NCI-H1092 treated with DMSO at 0.1 percent for 48 hours (cell line): ENCODE measurements at places on chromosomes 2 and 18.

GRCh38 chr18:3916082-3916481, 466.1 kb downstream of the TGIF1 start:
- DNase-seq: no peak

DNA sequence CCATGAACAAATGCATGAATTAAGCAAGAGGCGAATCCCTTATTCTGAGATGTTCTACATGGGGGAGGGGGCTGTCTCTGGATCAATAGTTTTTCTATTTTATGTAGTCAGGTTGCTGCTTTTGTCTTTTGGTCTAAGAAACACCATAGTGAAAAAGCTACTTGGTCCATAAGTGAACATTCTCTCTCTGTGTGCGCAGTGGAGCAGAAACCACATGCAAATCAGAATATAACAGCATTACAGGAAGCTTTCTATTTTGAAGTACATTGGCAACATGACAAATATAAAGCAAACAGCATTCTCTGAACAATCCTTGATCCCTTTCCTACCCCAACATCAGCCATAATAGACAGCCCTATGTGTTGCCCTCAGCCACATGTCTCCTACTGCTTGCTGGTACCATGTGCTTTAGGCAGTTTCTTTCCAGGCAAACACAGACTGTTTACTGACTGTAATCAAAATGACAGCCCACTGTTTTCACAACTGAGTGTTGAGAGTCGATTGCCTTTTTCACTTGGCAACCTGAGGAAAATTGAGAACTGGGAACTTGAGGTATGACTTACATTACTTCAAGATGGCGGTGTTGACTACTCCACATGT, 10.6 kb downstream of the SCN3A start:
- DNase-seq: peak; percentile 85

DNA sequence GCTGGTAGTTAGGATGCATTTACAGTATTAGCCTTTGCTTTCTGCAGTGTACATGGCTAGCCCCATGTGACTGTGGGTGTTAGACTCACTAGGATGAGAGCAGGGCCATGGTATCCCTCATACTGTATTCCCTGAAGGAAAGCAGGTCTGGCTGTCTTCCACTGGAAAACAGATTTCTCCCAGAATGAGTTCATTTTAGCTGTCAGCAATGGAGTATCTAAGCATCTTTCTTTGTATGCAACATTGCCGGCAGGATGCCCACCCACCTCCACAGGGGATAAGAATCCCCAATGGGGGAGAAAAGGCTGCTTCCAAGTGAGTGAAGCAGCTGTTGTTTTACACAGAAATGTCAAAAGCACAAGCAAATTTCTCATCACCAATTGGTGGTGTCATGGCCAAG, 142.7 kb upstream of the KLHL14 start:
- no peak for DNase-seq

GRCh38 chr18:78860117-78860516, 119.5 kb upstream of the SALL3 start:
- peak; percentile 56 for DNase-seq

- no peak for DNase-seq
These were observed 60.3 kb downstream of the EHBP1 start for GRCh38 chr2:62765619-62766376.

- no peak for DNase-seq
These were observed 8.4 kb downstream of the ACSL3 start for GRCh38 chr2:222869252-222869560.

DNA sequence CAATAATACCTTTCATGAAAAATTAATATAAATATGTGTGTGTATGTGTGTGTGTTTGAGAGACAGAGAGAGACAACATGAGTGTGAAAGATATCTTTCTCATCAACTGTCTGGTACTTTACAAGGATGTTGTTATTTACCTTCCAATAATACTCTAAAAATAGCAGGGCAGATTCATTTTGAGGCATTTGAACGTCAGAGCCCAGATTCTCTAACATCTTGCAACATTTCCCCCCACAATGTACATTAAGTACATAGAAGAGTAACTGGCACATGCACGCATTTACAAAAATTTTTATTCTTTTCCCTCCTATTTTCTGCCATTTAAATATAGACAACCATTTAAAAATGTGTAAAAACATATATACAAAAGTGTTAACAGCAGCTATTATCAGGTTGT, 100.9 kb downstream of the PID1 start:
- DNase-seq: no peak

GRCh38 chr2:79660557-79660956, 147.7 kb downstream of the CTNNA2 start:
- no peak for DNase-seq

- DNase-seq: no peak
These were observed 121.4 kb downstream of the ASXL3 start for GRCh38 chr18:33699372-33699771.

GRCh38 chr2:56475191-56475590, 291.4 kb downstream of the CCDC85A start:
- DNase-seq: peak; percentile 42

DNA sequence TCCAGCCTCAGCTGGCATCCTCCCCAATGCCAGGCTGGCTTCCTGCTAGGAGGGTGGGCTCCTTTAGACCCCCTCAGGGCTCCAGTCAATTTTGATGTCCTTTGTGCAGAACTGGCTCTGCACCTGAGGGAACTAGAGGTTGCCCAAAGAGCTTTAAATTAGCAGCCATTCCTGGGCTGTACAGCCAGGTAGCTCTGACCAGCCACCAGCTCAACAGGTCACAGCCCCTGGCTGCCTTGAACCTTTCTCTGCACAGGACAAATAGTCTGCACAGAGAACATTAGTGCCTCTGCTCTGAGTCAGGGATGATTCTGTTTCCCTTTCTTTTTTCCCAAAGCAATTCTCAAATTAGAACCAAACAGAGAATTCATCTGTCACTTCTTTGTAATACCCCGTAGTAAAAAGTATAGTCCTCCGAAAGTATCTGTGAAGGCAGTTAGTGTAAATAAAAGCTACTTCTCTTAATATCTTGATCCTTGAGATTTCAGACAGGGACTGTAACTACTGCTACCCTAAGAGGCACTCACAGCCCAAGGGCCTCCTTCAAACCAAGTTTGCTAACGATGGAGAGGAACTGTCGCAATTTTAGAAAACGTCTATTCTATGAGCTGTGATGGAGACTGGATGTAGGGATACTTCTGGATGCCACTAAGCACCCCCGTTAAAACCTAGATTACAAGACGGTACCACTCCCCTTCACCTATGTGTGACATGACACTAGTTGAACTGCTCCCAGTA, 3.0 kb downstream of the TTC32 start:
- no peak for DNase-seq

DNA sequence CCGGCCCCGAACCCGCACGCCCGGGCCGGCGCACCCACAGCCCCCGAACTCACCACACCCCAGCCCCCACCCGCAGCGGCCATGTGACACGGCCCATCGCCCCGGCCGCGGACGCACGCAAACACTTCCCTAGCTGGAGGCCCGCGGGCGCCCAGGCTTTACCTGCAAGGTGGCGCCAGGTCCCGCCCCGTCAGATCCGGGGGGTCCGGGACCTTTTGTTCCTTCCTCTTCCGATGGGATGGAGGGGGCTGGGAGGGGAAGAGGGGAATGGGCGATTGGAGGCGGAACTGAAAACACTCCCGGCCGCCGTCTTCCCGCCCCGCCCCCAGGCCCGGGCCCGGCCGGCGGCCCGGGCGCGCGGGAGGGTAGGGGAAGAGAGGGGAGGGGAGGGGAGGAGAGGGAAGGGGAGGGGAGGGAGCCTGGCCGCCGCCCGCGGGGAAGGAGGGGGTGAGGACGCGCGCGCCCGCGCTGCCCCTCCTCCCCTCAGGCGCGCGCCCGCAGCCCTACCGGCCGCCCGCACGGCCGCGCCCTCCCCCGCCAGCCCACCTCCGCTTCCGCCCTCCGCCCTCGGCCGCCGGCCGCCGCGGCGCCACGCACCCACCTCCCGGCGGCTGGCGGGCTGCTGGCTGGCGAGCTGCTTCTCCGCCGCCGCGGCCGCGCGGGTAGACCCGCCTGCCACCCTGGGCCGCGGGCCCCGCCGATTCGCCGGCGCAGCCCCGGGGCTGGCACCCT, at the start of gene SMAD2:
Gene SMAD2, minus strand, starts transcription at position 461 of the 732 bp plus-strand sequence. CDS start 33,903 bp downstream, outside the sequence.
- peak; percentile 84 for DNase-seq

GRCh38 chr18:45978084-45978483, 11.0 kb upstream of the EPG5 start:
- no peak for DNase-seq

DNA sequence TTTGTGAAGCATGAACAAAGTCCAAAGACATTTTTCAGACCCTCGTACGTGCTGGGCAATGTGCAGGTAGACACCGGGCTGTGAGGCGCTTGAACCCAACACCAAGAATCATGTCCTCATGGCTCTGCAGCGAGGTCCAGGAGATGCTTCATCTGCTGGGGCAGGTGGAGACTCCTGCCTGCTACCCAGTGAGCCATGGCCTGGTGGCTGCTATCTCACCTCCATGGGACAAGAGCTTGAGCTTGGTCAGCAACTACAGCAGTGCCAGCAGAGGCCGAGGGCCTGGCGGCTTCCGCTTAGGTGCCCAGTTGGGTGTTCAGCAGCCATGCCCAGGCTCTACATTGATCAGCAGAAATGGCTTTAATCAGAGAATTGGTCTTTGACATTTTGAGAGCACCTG, 281.0 kb upstream of the HS6ST1 start:
- DNase-seq: no peak

GRCh38 chr2:71612581-71613402, 159.4 kb downstream of the DYSF start:
- DNase-seq: no peak

DNA sequence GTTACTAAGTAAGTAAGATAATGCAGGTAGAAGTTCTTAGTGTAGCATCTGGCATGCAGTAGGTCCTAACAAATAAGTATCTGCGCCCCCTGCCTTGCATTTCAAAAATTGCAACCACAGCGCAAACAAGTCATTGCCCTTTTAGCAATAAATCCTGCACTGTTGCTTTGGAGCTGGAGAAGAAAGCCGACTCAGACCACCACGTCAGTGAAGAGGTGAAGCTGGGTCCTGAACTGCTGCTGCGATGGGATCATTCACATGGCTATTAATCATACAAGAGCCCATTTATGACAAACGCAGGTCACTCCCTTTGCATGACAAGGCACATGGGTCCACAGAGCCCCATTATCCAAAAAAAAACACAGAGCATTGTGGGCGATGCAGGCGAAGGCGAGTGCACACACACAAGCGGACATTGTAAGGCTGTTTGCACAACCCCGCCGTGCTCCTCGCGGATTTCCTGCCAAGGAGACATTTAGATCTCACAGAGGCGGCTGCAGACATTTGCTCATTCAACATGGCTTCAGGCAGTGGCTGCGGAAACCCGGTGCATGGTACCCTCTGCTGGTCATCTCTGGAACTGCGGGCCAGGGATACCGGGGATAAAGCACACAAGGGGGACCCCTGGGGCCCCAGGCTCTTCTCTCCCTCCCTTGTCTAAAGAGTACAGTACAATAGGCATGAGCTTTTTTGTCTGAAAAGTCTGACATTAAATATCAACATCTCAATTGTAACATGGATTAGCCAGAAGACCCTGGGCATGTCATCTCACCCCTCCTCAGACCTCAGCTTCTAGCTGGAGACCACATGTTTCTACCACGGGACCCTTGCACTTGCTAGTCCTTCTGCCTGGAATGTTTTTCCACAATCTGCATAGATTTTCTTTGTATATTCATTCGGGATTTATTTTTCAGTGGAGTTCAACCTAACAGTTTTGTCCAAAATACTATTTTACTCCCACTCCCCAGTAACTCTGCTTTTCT, 56.7 kb downstream of the CYRIA start:
- DNase-seq: peak; percentile 75

GRCh38 chr2:221450280-221450679, 121.8 kb downstream of the EPHA4 start:
- no peak for DNase-seq

GRCh38 chr2:148557844-148558436, 86.6 kb upstream of the EPC2 start:
- DNase-seq: no peak

- no peak for DNase-seq
These were observed 60.2 kb downstream of the TRPM8 start for GRCh38 chr2:233977296-233977837.

DNA sequence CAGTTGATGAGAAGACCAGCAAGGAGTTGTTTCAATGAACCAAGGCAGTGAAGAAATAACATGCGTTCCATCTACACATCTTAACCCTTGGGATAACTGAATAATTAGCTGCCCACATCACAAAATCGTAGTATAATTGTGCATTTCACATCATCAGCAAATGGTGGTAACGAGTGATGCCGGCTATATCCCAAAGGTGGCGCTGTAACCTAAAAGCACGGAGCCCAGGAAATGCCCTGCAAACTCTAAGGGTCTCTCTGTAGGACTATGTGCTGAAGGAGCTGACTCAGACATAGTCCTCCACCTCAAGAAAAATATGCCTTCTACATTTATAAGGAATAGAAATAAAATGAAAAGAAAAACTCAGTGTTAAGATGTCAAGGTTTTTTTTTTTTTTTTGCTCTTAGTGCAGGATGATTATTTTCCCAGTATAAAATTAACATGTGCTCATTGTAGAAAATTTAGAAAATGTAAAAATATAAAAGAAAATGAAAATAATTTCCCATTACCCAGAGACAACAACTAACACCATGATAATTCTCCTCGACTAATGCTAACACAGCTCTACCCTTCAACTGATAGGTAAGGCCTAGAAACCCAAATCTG, 23.1 kb upstream of the DSG3 start:
- DNase-seq: no peak

DNA sequence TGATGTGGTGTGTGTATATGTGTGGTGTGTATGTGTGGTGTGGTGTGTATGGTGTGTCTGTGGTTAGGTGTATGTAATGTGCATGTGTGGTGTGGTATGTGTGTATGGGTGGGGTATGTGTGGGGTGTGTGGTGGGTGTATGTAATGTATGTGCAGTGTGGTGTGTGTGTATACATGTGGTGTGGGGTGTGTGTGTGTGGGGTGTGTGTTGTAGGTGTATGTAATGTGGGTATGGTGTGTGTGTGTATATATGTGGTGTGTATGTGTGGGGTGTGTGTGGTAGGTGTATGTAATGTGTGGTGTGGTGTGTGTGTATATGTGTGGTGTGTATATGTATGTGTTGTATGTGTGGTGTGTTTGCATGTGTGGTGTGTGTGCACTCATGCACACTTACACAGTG, 84.8 kb upstream of the ID2 start:
- no peak for DNase-seq

- DNase-seq: no peak
These were observed 168.6 kb upstream of the SIX2 start for GRCh38 chr2:45177870-45178269.

- DNase-seq: no peak
These were observed 50.2 kb downstream of the CABYR start for GRCh38 chr18:24189007-24189528.
